ENCODE measurements at places on chromosomes 1 and 21.
A peak's percentile ranks its signal among the peaks of the same experiment; 100 is the strongest.

- no peak for DNase-seq
Measured at GRCh38 chr1:18491168-18491567, 10.4 kb downstream of the KLHDC7A start.

DNA sequence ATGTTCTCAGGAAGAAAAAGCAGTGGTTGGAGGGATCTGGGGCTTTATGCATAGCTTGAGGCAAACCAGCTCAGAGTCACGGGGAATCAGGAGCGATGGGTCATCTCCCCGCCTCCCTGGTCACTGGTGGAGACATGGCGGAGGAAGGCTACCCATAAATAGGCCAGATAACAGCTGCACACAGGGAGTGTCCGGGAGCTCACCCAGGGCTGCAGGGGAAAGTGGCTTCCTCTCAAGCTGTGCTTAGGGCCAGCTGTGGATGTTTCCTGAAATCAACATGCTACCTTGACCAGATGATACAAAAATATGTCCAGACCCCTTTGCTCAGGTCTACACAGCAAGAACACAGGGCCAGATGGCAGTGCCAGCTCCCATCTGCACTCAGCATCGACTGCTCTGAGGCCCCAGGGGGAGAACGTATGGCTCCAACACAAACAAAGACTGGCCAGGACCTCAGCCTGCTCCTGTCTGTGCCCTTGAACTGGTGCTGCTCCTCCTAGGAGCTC, 27.1 kb upstream of the RERE start:
- no peak for DNase-seq

- no peak for DNase-seq
Measured at GRCh38 chr1:161849518-161849917, 83.4 kb downstream of the ATF6 start.

- no peak for DNase-seq
Measured at GRCh38 chr1:27058966-27059669, 46.5 kb upstream of the TENT5B start.

DNA sequence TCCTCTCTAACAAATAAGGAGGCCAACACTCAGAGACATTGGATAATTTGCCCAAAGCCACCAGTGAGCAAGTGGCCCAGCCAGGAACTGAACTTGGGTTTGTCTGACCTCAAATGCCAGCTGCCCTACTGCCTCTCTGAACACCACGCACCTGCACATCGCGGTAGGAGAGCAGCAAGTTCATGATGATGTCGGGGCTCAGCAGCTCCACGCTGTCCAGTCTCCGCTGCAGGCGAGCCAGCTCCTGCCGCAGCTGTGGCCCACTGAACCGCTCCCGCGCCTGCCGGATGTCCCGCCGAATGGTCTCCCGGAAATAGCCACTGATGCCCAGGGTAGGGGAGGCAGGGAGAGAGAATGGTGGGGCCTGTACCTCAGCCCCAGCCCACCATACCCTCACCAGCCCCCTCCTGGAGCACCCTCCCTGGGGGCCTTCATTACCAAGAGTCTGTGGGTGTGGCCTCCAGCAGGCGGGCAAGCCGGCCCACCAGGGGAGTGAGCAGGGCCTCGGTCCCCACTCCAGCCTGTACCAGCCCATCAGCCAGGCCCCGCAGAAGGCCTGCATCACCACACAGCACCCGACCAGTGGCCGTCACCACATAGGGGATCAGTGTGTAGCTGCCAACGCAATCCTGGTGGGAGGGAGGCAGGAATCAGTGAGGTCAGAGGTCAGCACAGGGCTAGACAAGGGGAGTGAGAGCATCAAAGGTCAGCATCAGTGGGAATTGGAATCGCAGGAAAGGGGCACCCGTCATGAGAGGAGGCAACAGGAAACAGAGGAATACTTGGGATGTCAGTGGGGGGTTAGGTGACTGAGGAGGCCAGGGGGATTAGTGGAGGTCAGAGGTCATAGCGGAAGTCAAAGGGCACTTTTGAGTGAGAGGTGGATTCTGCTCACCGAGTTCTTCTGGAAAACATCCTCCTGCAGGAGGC, 2.7 kb downstream of the MAP3K6 start:
- DNase-seq = no peak

DNA sequence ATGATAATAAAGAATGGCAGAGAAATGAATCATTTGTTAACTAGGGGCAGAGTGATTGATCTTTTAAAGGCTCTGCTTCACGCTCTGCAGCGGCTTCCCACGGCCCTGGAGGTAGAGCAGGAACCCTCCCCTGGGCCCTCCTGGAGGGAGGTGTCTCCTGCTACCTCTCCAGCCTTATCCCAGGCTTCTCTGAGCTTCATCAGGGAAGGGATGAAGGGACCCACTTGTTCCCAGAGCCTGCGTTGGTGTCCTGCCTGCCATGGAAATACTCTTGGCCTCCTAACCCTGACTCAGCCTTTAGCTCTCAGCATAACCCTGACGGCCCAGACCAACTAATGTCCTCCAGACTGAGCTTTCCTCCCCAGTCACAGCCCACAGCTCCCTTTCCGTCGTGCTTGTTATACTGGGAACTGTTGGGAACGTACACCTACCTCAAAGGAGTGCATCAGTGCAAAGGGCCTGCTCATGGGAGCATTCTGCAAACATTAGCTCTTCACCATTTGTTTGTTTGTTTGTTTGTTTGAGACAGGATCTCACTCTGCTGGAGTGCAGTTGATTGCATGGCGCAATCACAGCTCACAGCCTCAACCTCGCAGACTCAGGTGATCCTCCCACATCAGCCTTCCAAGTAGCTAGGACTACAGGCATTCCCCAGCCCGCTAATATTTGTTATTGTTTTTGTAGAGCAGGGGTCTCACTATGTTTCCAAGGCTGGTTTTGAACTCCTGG, 17.4 kb upstream of the HNRNPU start:
- no peak for DNase-seq

DNA sequence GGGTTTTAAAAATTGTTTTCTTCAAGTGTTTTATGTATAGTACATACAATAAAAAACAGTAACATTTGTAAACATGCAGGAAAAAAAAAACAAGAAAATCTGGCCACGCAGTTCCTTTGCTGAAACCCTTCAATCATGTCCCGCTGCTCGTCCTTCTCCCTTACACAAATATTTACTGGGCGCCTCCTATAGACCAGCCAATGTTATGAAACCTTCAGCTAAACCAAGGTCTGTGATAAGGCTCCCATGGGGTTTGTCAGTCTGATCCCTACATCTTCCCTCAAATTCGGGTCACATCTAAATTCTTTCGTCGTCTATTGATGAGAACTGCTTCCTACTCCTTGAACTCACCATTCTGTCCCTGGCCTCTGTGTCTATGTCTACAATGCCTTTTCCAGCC, 583.9 kb downstream of the SMYD3 start:
- no peak for DNase-seq

- no peak for DNase-seq
Measured at GRCh38 chr1:172680733-172681275, 21.9 kb downstream of the FASLG start.

- no peak for DNase-seq
Measured at GRCh38 chr1:76388261-76388660, 313.7 kb downstream of the ST6GALNAC3 start.

- no peak for DNase-seq
Measured at GRCh38 chr1:201749059-201749690, 79.8 kb upstream of the IPO9 start.

- DNase-seq = no peak
Measured at GRCh38 chr1:70720109-70720508, 309.0 kb downstream of the CTH start.

DNA sequence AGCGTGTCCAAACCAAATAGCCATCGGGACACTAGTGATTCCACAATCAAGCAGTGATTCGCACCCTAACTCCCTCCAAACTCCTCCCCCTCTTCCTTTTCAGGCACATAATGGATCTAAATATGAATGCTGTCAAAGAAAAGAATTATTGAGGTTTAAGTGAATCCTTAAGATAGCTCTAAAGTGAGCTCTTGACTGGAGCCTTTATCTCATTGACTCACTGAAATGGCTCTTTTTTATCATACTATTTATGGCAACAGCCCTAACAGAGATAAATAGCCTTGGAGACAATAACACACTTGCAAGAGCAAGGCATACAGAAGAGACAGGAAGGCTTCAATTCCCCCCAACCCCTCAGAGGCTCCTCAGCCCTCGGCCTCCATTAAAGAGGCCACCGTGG, 143.3 kb downstream of the PLXNA2 start:
- no peak for DNase-seq

DNA sequence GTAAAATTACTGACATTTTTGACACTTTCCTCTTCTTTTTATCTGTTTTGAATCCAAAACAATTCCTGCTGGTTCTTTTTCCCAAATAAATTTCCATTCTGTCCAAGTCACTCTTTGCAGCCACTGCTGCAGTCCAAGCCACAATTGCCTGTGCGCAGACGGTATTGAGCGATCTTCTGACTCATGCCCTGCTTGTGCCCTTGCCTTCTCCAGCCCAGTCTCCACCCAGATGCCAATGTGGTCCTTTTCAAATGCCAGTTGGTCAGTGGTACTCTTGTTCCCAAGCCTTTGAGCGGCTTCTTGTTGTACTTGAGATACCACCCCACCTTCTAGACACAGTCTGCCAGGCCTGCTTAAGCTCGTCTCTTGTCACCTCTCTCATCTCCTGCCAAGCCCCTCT, 78.9 kb downstream of the CAMTA1 start:
- no peak for DNase-seq

DNA sequence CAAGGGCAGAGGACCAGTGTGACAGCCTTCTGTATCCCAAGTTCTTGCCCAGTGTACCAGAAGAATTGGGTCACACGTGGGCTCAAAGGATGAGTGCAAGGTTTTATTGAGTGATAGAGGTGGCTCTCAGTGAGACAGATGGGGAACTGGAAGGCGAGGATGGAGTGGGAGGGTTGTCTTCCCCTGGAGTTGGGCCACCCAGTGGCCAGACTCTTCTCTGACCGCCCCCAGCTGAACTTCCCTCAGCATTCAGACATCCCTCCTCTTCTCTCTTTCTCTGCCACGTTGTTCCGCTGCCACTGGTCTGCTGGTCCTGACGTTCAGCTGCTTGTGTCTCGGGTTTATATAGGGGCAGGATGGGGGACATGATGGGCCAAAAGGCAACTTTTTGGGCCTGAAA, 150.1 kb upstream of the IVNS1ABP start:
- no peak for DNase-seq

- no peak for DNase-seq
Measured at GRCh38 chr21:34191876-34192275, 118.5 kb downstream of the MRPS6 start.

- peak; percentile 37 for DNase-seq
Measured at GRCh38 chr1:212514056-212514614, 81.4 kb downstream of the NENF start.

GRCh38 chr1:53654216-53655210, 84.5 kb downstream of the GLIS1 start:
- DNase-seq = no peak

DNA sequence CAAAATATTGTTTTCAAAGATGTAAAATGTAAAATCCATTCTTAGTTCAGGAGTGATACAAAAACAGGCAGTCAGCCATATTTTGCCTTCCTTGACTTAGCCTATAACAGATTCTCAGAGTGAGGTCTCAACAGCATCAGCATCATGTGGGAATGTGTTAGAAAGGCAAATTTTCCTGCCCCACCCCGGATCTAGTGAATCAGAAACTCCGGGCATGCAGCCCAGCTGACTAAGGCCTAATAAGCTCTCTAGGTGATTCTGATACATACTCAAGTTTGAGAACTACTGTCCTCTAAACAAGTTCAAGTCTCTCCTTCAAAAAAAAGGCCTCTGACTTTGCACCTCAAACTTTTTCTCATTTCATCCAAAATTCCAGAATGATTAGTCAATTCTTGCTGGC, 46.9 kb upstream of the PRRC2C start:
- peak; percentile 81 for DNase-seq

- no peak for DNase-seq
Measured at GRCh38 chr1:227939791-227940771, 7.7 kb downstream of the WNT9A start.

DNA sequence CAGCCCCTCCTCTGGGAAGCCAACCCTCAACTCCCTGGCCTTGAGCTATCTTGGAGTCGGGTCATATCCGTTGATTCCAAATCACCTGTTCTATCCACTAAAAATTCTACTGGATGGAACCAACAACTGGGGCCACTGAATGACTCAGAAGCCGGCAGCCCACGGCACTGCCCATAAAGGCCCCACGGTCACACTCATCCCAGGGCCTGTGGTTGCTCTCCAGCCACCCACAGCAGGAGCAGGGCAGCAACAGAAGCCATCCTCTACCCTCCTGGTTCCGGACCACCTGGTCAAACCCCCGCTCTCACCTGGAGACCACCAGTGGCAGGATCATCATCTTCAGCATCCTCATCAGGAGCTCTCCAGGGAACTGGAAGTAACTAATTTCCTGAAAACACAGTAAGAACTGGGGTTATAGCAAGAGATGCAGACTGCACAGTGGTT, 8.4 kb downstream of the SLC1A7 start:
- no peak for DNase-seq

DNA sequence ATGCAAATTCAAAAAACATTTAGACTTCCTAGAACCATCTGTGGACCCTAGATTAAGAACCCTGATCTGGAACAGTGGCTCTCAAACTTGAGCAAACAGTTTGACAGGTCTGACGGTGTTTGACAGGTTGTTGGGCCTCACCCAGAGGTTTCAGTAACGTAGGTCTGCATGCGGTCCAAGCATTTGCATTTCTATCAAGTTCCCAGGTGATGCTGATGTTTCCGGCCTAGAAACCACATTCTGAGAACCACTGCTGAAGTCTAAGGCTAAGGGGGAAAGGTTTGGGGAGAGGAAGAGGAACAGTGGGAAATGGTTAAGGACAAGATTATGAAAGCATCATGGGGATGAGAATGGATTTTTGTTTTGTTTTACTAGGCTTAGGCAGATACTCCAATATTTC, 48.6 kb downstream of the MDM4 start:
- no peak for DNase-seq

DNA sequence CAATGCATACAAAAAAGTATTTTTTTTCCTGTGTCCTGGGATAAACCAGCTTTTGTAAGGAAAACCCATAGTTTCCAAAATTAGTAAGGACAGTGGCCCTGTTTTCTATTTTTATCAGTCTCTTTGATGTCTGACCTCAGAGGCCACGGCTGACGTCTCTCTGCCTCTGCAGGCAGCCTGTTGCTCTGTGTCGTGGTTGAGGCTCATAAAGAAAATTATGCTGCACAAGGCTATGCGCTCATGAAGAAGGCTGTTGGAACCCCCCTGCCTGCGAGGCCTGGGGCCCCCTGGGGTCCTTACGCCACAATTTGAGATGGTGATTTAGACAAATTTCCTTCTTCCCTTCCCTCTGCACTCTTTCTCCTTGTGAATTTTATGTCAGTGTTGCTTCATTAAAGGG, 48.9 kb downstream of the AGPAT3 start:
- no peak for DNase-seq

DNA sequence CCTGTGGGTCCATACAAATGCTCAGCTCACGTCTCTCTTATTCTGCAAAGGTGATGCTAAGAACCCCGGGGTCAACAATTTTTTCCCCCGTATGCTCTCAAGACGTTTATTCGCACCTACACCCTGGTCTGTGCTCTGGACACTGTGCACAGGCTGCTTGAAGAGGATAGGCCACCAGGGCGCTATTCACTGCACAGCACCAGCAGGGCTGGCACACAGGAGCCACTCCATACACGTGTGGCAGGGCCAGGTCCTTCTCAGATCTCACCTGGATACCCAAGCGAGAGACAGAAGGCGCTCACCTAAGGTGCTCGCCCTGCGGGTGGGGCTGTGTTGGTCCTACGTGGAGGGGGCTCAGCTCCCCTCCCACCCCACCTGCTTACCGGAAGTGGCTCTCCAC, 16.7 kb downstream of the TMEM63A start:
- no peak for DNase-seq

- DNase-seq = no peak
Measured at GRCh38 chr1:12343823-12344487, 114.1 kb downstream of the VPS13D start.
